Articular chondrocyte of knee joint (primary cell): ENCODE measurements at places on chromosomes 16 and 17. TPM values are rescaled to one million over a fixed set of nuclear protein-coding genes. Genes with fewer than 3 reads are reported as not detected.

Gene SDR42E2
- not detected in 2 replicates for total RNA-seq

Gene PRAC2
- not detected in 2 replicates for total RNA-seq

Gene CDRT4
- total RNA-seq, result 6.3 and 11.2 TPM in 2 replicates

Gene BAIAP3
- total RNA-seq, result 0.11 and 0.13 TPM in 2 replicates

Gene CHAD
- total RNA-seq, result not detected in 2 replicates

Gene PPP1R27
- not detected in 2 replicates for total RNA-seq

Gene RNF157
- 0.26 and 0.76 TPM in 2 replicates for total RNA-seq

Gene HOXB1
- not detected in 2 replicates for total RNA-seq

Gene KRT33B
- not detected in 2 replicates for total RNA-seq

Gene RUNDC3A
- 0.13 TPM in 1 of 2 replicates, not detected in the other for total RNA-seq

Gene CD7
- total RNA-seq, result not detected in 2 replicates

Gene OR4D1
- total RNA-seq, result not detected in 2 replicates

Gene RECQL5
- total RNA-seq, result 17.0 and 18.7 TPM in 2 replicates

Gene ST6GALNAC2
- 0.78 and 1.4 TPM in 2 replicates for total RNA-seq

Gene MMP25
- total RNA-seq, result not detected in 2 replicates

Gene DOK4
- total RNA-seq, result 23.0 and 30.5 TPM in 2 replicates

Gene PABPN1L
- not detected in 2 replicates for total RNA-seq

Gene KRTAP4-5
- not detected in 2 replicates for total RNA-seq

Gene HAGH
- total RNA-seq, result 14.3 and 23.7 TPM in 2 replicates

Gene RAMP2
- total RNA-seq, result 0.22 TPM in 1 of 2 replicates, not detected in the other

Gene FKBP10
- total RNA-seq, result 340 and 384 TPM in 2 replicates

Gene C16orf89
- total RNA-seq, result 0.13 and 1.2 TPM in 2 replicates

Gene TBC1D3C
- 0.32 TPM in 1 of 2 replicates, not detected in the other for total RNA-seq

Gene PLK1
- 12.8 and 14.9 TPM in 2 replicates for total RNA-seq

Gene FMNL1
- 1.8 and 4.1 TPM in 2 replicates for total RNA-seq

Gene KRT12
- total RNA-seq, result not detected in 2 replicates

Gene SRRM2
- 82.6 and 88.5 TPM in 2 replicates for total RNA-seq

Gene EPOP
- total RNA-seq, result 1.1 and 1.7 TPM in 2 replicates

Gene KRT24
- total RNA-seq, result not detected in 2 replicates

Gene CCDC200
- 0.26 TPM in 1 of 2 replicates, not detected in the other for total RNA-seq

Gene THRA
- total RNA-seq, result 24.0 and 26.2 TPM in 2 replicates

Gene ZNF385C
- not detected in 2 replicates for total RNA-seq
